ENCODE measurements at places on chromosomes 4 and X. TPM values are rescaled to one million over a fixed set of nuclear protein-coding genes. Genes with fewer than 3 reads are reported as not detected.

Gene PAK3
- 0.29 TPM for total RNA-seq

GRCh38 chr4:4260185-4260751 lies 12.2 kb upstream of the TMEM128 start:
- DNase-seq: no peak

Gene MEPE
- total RNA-seq: not detected

Gene ZCCHC13
- not detected for total RNA-seq

- DNase-seq: no peak
Observed at GRCh38 chrX:100695991-100696390, 35.9 kb downstream of the SYTL4 start.

DNA sequence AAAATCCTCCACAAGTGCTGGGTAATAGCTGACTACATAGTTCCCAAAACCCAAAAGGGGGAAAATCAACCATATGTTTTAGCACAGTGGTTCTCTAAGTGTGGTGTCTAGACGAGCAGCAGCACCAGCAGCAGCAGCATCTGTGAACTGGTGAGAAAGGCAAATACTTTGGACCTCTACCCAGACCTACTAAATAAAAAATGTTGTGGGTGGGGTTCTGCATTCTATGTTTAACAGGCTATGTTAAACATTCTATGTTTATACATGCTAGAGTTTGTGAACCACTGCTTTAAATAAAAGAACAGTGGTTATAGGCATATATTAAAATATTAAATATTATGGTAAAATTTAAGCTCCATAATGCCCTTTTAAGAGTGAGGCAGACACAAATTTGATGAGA lies 1004.9 kb upstream of the GRID2 start:
- no peak for DNase-seq

GRCh38 chrX:22889819-22890218 lies 109.9 kb upstream of the DDX53 start:
- no peak for DNase-seq

GRCh38 chr4:26058537-26058936 lies 144.5 kb downstream of the SMIM20 start:
- DNase-seq: no peak

- DNase-seq: no peak
Observed at GRCh38 chrX:85052205-85052604, 48.5 kb downstream of the APOOL start.

- DNase-seq: no peak
Observed at GRCh38 chr4:84685105-84685504, 102.2 kb downstream of the CDS1 start.

Gene GJB1
- not detected for total RNA-seq
